ENCODE measurements at places on chromosomes 11 and 22.
A peak's percentile ranks its signal among the peaks of the same experiment; 100 is the strongest.

GRCh38 chr11:70471254-70471653 lies 72.9 kb downstream of the CTTN start:
- DNase-seq: peak; percentile 50

- peak; percentile 84 for DNase-seq
These were observed 1.0 kb downstream of the FJX1 start for GRCh38 chr11:35619116-35619854.

DNA sequence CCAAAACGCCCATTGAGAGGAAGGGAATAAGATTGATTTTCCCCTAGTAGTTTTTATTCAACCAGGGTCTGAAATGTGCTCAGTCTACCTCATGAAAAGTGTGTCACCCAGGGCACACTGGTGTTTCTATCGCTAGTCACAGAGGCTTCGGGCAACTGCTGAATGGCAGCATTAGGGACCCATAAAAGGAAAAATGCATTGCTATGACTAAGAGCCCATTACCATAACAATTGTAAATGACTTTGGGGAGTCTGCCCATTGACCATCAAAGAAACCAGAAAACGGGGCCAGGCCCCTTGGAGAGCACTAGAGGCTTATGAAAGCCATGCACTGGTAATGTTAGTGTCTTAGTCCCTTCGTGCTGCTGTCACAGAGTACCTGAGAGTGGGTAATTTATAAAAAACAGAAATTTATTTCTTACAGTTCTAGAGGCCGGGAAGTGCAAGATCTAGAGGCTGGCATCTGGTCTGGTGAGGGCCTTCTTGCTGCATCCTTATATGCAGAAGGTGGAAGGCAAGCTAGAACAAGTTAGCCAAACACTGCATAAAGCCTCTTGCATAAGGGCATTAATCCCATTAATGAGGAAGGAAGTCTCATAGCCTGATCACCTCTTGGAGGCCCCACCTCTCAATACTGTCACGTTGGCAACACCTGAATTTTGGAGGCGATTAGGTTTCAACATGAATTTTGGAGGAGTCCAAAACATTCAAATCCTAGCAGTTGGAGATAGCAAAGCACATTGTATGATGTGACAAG lies 306.7 kb downstream of the ST3GAL4 start:
- no peak for DNase-seq

GRCh38 chr22:23073526-23074229 lies 3.4 kb downstream of the GNAZ start:
- DNase-seq: no peak

Data from NCI-H69 (cell line).